ENCODE measurements at places on chromosomes 13 and 19.
A peak's percentile ranks its signal among the peaks of the same experiment; 100 is the strongest.

DNA sequence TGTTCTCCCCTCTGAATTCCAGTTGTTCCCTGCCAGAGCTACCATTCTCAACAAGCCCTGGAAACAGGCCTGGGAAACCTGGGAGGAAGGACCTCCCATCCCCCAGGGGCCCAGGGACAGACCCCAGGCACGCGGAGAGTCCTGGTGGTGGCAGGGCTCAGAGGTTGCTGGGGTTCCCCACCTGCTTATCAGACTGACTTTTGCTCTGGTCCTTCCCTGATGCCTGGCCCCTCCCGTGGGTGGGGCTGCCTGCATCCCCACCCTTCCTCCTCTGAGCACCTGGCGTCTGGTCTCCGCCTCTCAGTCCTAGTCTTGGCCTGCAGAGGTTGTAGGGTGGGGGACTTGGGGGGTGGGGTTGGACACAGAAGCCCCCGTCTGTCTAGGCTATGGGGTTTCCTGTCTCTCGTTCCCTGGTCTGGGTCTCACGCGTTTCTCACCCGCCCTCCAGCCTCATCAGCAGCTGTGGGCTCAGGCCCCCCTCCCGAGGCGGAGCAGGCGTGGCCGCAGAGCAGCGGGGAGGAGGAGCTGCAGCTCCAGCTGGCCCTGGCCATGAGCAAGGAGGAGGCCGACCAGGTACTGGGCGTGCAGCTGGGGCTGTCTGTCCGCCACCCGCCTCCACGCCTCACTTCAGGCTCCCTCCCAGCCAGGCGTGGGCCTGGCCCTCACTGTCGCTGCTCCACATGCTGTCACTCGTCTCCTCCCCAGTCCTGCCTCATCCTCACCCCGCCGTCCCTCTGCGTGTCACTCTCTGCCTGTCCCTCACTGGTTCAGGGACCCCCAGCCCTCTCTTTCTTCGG is 13.6 kb downstream of the EPN1 start:
- no peak for DNase-seq

DNA sequence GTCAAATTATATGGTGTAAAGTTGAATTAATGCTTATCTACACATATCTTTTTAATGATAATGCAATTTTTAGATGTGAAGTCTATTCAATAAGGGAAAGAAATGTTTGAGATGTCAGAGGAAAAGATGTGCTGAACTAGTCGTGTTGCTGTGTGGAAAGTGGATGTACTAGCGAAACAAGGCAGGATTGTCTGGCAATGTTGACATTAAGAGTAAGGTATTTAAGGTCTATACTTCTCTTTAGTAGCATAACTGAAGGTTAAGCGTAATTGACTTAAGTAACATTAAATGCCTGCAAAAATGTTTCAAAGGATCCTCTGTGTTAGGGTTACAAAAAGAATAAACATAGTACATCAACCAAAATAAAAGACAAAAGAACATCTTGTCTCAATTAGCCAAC is 787.3 kb upstream of the KLHL1 start:
- no peak for DNase-seq

DNA sequence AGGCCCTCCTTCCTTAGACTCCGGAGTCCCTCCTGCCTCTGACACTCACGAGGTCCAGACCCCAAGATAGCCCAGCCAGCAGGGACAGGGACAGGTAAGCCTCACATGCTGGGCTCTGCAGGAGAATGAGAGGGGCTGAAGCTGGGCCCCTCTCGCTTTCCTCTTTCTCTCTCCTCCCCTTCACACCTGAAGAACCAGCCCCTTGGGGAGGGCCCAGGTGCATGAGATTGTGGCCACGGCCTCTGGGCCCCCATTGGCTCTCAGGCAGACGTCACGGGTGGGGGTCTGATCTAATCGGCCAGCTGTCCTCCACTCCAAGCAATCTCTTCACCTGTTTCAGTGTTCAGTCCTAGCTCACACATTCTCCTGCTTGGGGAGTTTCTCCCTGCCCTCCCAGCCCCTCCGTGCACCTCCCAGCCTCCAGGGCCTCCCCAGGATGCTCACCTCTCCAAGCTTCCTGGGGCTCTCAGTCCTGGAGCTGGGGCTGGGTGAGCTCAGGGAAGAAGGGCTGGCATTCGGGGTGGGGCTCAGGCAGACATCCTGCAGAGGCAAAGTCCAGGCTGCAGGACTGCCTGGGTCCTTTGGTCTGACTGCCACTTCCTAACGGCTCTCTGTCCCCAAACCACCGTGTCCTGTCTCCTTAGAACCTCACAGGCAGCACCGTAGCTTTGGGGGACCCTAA is 2.8 kb downstream of the TMEM150B start:
- DNase-seq, result no peak

DNA sequence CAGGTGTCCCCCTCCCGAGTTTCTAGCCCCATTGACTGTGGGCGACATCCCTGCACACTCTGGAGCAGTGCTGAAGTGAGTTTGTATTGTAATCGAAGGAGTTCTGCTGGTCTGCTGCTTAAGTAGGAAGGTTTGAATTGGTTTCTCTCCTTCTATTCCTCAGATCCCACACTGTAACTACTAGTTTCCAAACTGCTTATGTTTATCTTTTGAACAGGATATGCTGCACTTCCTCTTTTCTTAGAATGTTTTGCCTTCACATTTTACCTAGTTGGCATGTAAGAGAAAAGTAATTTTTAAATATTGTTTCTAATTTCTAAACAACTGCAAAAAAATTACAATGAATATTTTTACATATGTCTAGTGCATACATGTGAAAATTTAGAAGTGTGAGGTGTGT is 511.8 kb downstream of the KLF12 start:
- no peak for DNase-seq

DNA sequence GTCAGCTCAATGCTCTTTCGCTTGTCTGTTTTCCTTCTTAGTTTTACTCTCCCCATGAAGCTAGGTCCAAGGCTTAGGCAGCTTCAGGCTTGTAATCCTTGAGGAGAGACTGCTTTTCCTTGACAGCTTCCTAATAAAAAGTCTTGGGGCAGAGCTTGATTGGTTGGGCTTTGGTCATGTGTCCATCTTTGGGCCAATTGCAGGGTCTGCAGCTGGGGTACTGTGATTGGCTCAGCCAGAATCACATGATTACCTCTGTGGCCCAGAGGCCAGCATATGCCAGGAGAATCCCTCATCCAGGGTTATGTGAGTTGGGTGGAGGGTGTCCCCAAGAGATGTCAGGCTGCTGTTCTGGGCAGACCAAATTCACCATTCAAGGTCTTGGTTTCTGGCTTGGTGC is 8.1 kb downstream of the KLK1 start:
- DNase-seq, result no peak

GRCh38 chr13:40200273-40200978 is 466.0 kb downstream of the FOXO1 start:
- no peak for DNase-seq

GRCh38 chr13:61913183-61913582 is 497.5 kb upstream of the PCDH20 start:
- no peak for DNase-seq

DNA sequence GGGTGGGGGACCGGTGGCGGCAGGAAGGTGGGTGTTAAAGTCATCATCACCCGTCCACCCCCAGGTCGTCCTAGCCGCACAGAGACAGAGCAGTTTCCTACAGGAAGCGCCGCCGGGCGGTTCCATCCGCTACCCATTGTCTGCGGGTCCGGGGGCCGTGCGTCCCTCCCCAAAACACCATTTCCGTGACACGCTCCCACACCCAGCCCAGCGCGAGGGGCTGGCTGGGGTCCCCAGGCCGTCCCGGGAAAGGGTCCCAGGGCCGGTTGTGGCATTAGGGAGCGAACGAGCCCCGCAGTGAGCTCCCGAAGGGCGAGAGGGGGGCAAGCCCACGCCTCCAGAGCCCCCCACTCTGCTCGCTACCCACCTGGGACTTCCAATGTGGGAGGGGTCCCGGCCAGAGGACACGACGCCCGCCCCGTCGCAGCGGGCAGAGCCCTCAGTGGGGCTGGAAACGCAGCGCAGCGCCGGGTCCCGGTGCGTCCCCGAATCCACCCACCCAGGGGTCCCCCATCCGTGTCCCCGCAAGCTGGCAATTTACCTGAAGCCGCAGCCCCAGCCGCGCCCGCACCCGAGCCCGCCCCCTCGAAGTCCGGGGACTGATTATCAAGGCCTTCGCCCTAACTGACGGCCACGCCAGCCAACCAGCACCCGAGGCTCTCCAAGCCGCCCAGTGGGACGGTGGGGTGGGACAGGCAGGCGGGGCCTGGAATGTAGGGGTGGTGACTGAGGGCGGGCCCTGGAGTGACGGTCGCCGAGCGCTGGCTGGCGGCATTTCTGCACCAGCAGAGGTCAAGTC is at the start of gene KANK3:
Gene KANK3, minus strand, starts transcription at position 579 of the 799 bp plus-strand sequence. CDS start 5,434 bp downstream, outside the sequence.
- peak; percentile 80 for DNase-seq

DNA sequence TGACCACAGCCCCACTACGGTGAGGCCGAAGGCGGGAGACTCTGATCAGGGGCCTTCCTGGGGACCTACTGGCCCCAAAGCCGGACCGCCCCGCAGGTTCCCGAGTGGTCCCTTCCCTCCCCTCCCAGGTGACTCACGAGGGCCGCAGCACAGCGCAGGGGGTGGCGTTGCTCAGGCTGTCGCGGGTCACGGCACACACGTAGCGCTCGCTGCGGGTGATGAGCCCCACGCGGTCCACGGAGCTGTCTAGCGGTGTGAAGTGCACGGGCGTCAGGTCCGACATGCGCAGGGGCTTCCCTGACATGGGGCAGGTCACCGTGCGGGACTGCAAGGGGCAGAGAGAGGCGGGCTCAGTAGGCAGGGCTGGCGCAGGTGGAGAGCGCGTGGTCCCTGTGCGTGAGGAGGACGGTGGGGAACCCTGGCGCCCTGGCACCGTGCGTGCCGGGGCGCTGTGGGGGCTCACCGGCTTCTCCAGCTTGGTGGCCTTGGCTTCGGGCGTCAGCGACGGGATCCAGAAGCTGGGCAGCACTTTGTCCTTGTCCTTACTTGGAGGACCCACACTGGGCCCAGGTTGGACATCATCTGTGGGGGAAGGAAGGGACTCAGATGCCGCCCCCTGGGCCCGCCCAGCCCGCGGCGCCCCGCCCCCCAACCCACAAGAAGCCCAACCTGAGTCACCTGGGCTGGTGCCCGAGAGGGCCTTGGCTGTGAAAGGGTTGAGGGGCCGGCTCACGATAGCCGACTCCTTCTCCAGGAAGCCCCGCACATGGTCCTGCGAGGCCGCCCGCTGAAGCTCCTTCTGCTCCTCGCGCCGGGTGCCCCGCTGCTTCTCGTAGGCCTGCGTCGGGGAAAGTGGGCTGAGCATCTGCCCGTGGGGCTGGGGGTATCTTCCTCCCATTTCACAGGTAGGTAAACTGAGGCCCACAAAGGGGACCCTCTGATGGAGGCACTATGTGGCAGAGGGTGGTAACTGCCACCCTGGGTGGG is 23.7 kb downstream of the NOSIP start:
- DNase-seq, result no peak

GRCh38 chr13:60118696-60119400 is 44.9 kb downstream of the DIAPH3 start:
- no peak for DNase-seq

Measured in T-helper 1 cell (primary cell).